ENCODE measurements at places on chromosomes 5 and 9.

DNA sequence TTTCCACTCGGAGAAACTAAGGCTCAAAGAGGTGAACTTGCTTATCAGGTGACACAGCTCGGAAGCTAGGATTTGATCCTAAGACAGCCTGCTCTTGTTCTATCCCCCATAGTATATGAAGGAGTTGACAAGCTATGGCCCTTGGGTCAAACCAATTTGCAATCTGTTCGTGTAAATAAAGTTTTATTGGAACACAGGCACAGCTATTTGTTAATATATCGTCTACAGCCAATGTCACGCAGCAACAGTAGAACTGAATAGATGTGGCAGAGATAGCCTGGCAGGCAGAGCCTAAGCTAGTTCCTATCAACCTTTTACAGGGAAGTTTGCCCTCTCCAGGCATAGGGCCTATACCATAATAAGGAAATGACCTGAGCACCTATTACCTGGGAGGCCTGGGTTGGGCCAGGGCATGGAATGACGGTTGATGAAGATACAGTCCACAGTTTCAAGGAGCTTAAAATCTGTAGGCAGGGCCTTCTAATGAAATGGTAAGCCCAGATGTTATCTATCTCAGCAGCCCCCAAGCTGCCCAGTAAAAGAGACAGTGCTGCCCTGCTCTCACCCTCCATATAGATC, 179.0 kb downstream of the TTLL11 start:
- DNase-seq = no peak

DNA sequence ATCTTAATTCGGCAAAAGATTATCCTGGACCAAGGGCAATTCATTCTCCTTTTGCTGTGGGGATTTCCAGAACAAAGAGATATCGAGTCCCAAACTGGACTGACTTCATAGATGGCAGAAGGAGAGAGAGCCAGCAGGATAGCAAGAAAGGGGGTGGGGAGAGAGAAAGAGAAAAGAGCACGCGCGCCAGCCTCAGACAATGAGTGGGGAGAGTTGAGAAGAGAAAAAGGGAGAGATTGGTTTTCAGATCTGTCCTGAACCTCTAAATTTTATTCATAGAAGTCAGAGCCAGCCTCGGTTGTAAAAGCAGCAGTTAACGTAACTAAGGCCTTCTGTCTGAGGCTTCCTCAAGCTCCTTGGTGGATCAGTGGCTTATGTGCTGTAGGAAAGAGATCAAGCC, 55.3 kb upstream of the ALDH1B1 start:
- no peak for DNase-seq

DNA sequence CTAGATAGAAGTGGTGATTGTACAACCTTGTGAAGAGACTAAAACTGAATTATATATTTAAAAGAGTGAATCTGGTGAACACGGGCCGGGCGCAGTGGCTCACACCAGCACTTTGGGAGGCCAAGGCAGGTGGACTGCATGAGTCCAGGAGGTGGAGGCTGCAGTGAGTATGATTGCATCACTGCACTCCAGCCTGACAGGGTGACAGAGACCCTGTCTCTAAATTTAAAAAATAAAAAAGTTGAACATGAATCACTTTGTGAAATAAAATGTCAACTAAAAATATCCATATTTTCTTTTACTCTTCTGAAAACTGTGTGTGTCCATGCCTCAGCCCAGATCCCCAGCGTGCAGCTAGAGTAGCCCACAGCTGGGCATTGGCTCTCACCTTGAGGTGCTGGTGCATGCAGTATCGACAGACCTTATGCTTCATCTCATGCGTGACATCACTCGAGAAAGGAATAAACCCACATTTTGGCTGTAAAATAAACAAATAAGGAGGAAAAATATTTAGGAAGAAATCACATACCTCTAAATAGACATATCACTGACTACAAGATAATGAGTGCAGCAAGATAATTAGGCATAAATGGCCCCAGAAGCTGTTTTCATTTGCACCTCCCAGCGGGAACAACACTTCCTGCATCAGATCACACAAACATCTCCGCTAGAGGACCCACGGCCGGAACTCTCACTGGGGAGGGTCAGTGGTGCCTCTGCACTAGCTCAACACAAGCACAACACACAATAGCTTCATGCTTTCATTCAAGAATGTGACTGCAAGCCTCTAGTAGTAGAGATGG, 22.1 kb downstream of the IPPK start:
- DNase-seq = no peak

DNA sequence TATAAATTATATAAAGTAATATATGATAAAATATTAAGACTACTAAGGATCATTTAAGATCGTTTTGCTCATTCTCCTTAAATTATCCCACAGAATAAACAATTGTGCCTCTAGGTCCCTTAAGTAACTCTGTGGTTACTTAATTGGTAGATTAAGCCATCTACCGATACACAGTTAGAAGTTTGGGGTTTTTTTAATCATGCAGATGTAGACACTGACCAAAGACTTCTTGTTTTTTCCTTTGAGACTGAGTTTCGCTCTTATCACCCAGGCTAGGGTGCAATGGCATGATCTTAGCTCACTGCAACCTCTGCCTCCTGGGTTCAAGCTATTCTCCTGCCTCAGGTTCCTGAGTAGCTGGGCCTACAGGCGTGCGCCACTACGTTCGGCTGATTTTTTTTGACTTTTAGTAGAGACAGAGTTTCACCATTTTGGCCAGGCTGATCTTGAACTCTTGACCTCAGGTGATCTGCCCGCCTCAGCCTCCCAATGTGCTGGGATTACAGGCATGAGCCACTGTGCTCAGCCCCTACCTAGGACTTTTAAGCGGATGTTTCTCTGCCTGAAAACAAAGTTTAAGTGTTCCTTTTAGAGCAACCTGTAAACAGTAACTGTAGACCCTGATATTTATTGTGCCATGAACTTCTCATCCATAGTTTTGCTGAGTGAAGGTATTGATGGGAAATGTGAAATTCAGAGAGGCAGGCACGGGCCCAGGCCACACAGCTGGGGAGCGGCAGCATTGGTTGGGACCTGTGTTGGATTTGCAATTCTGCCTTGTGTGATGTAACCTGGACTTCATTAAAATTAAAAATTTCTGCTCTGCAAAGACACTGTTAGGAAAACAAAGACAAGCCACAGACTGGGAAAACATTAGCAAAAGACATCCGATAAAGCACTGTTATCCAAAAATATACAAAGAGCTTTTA, 11.6 kb downstream of the CEL start:
- DNase-seq = peak; percentile 13

- DNase-seq = no peak
Measured at GRCh38 chr5:147601652-147602051, 91.8 kb upstream of the DPYSL3 start.

DNA sequence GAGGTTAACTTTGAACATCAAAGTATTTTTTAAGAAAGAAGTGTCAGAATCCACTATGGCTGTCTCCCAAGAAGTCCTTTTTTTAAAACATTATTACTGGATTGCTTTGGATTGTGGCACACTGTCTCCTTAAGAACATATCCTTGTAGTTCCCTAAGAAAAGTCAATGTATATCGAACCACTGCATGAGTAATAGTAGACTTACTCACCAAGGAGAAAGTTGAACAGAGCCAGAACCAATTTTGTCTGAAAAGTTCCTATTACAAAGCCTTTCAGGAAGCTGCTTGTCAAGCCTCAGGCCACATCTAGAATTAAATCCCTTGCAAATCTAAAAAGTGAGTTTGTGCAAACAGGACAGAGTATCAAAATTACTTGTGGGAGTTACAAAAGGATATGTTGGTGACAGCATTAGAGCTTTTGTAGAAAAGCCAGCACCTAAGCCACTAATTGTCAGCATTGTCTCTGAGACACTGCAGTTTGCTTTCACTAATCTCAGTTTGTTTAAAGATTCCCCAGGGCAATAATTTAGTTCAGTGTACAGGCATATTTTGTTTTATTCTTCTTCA, 195.4 kb downstream of the MPDZ start:
- no peak for DNase-seq

DNA sequence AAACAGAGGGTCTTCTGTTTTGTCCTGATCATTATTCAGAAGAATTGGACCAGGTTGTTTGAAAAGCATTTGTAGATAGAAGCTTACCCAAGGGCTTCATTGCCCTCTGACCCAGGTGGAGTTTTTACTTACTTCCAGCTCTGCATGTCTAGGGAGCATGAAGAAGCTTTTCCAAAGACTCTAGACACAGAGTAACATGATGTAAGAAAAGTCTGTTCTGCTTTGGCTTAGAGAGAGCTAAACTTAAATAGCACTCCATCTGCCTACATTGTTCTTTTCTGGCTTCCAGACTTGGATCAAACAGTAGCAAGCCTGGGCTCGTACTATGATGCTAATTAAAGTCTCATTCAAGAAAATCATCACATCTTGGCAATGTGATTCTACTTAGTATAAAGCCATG, 112.1 kb downstream of the SNCAIP start:
- DNase-seq = no peak

DNA sequence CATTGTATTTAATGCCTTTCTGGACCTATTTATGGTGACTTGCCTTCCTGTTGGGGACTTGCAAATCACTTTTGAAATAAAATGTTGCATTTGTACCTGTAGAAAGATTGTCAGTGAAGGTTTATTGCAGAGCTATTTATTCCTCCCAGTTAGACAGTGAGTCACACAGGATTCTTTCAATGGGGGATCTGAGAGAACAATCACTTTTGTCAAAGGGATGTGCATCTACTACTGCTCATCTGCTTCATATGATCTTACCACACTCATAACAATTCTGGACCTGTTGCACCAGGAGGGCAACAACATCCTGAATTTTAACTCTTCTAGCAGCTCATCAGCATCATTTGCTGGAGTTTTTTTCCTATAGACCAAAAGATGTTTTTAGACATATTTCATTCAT, 66.8 kb downstream of the FBXL7 start:
- no peak for DNase-seq

- no peak for DNase-seq
Measured at GRCh38 chr9:76462126-76462525, 3.1 kb downstream of the GCNT1 start.

GRCh38 chr9:14941501-14942405, 31.5 kb upstream of the FREM1 start:
- DNase-seq = no peak

GRCh38 chr9:32455738-32456137, 70.3 kb downstream of the RIGI start:
- DNase-seq = no peak

GRCh38 chr5:132005591-132005990, 5.9 kb downstream of the ACSL6 start:
- no peak for DNase-seq

DNA sequence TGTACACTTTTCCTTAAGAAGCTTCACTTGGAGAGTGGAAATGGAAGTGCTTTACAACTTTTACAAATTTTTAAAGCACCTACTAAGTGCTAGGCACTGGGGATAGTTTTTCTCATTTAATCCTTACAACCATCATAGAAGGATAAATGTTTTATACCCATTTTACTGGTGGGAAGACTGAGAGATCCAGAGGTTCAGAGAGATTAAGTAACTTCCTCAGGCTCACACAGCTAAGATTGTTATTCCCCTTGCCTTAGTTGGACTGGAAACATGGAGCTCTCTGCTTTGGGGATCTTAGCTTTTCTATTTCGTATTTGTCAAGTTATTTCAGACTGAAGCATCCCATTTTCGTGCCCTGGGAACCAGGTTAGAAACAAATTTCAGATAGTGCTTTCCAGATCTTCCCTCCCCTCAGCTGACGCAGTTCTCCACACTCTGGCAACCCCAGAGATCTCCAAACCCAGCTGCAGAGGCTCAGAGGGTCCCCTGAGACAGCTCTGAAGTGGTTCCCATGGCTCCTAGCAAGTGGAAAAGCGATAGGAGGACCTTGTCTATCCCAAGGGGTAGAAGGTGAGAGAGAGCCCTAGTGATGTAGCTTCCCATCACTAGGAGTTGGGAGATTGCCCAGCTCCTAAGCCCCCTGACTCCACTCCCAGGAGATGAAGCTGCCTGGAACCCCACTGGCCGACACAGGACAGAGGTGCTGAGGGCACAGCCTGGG, 16.2 kb upstream of the GABBR2 start:
- no peak for DNase-seq

DNA sequence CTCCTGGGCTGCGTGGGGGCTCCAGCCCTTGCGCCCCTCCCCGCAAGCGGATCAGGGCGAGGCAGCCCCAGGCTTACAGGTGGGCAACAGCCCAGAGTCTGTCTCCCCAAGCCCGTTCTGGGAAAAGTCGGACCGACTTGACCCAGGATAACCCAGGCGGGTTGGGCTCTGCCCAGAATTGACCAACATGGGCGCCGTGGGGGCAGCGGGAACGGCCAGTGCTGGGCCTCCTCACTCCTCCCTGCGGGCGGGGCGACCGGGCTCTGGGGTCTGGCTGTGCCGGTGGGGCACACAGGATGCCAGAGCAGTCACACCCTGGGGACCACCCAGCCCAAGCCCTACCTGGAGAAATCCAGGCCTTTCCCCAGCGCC, 15.3 kb upstream of the SYNPO start:
- no peak for DNase-seq

DNA sequence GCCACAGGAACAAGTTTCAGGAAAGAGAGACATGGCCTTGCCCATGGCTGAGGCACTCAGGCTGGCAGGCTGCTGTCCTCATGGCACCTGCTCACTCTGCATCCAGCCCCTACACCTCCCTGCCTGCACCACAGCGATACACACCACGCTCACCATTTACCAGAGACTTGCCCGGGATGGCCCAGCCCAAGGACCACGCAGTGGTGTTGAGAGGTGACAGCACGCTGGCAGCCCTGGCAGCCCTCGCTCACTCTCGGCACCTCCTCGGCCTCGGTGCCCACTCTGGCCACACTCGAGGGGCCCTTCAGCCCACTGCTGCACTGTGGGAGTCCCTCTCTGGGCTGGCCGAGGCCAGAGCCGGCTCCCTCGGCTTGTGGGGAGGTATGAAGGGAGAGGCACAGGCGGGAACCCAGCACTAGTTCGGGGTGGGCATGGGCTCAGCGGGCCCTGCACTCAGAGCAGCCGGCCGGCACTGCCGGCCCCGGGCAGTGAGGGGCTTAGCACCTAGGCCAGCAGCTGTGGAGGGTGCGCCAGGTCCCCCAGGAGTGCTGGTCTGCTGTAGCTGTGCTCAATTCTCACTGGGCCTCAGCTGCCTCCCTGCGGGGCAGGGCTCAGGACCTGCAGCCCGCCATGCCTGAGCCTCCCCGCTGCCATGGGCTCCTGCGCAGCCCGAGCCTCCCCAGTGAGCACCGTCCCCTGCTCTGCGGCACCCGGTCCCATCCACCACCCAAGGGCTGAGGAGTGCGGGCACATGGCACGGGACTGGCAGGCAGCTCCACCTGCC, 20.3 kb downstream of the ZDHHC11B start:
- DNase-seq = no peak

DNA sequence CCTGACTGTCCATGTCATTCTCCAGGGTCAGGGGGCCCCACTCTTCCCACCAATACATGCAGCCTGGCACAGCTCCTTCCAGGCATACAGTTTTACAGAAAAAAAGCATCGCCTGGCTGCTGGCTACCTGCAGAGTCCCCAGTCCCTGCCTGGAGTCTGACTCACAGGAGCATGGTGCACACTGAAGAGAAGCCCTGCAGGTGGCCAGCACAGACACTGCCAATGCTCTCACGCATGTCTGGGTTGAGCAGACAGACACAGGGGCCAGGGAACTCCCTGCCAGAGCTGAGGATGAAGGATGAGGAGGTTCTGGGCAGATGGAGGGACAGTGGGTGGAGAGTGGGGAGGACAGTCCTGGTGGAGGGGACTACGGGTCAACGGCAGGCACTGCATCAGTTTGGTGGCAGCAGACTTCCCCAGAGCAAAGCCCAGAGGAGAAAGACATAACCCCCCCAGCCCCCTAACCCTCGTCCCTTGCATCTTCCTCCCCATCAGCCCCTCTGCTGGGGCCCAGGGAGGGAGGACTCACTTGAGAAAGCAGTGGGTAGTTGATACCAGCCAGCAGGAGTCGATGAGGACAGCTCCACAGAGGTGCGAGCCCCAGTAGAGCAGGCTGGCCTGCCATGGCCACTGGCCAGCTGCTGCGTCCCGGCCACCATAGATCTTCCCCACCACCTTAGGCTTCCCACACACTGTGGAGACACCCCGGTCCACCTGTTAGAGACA, 72.9 kb upstream of the SPTLC1 start:
- no peak for DNase-seq

Measured in CD8-positive, alpha-beta memory T cell (primary cell).